Cardiac fibroblast (primary cell): ENCODE measurements at places on chromosomes 12 and 14.

DNA sequence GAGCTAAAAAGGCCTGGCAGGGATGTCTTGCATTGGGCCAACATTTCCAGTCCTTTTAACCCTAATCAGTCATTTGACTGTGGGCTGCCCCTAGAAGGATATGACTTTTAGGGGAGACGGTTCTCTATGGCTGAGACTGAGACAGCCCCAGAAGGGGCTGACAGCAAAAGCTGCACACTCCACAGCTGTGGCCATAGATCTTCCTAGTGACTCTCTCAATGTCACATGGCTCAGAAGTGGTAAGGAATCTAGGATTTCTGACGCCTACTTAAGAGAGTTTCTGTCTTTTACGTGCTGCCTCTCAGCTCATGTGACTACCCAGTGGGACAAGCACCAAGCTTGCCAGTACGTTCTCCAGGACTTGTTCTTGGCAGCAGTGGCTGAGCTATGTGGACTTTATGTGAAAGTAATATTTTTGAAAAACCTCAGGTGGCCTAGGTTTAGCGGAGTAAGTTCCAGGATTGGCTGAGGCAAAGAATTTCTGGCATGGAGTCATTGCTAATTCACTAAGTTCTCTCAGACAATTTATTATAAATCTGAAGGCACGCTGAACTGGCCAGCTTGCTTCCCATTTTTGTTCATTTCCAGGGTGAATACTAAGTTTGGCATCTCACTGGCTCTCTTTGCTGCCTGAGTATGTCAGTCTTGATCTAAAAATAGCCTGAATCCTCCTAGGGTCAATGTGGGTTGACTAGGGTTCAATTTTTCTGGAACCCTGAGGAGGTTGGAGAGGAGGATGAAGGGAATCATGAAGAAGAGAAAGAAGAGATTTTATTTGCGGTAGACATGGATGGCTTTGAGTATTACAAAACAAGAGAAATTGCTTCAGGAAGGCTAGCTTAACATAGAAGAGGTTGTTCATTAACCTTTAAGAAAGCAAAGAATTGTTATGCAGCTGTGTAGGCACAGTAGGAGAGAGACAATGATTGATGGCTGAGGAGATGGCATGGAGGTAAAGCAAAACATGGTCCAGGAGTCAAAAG, 271.8 kb downstream of the AEBP2 start:
- peak; percentile 31 for DNase-seq

- DNase-seq = no peak
Observed at GRCh38 chr12:117457189-117457588, 95.8 kb upstream of the NOS1 start.

DNA sequence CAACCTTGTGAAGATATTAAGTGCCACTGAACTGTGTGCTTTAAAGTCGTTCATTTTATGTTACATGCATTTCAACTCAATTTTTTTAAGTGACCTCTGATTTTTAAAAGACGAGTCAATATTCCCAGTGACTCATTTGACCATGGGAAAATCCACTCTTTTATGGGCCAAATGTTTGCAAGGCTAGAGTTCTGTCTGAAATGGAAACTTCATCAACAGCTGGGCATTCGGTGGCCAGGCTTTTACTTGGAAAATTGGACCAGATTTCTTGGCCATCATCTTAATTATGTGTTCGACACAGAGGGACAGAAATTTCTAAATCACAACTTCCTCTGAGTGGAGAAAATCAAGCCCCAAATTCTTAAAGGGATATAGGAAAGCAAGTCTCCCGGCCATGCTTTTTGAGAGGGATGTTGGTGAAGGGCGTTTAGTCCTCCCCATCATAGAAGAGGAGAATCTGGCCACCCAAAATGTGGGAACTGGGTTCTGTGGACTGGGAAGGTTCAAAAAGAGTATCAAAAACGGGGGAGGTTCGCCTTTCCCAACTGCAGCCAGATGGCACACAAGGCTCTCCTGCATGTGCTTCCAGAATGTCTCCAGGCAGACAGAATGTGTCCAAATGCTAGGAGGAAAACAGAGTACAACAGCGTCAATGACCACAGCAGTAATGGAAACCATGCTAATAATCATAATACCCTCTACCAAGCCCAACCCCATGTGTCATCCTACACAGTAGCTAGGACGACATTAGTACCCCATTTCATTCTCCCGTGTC, 40.9 kb upstream of the FZD10 start:
- no peak for DNase-seq

GRCh38 chr14:21735639-21736307, 62.2 kb upstream of the OR4E1 start:
- no peak for DNase-seq

GRCh38 chr14:75610834-75611233, 32.4 kb downstream of the FLVCR2 start:
- peak; percentile 71 for DNase-seq

DNA sequence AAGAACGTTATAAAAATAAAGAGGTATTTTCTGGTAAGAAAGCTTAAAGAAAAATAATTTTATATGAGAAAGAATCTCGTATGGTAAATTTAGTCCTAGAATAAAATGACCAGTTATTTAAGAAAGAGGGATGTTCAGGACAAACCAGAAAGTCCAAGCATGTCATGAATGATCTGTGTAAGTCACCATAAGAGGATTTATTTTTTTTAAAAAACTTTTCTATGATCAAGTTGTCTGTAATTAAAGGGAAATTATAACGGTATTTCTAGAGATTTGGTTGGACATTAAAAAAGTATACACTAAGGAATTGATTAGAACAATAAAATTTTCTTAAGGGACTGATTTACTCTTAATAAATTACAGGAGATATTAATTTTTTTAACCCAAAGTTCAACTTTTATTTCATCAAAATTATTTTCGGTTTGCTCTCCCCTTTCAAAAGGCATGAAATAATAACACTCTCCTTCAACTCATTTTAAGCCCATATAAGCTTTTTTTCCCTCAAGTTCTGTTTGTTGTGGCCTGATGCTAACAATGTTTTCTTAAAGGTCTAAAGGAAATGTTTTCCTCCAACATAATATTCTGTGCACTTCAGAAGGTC, 49.9 kb upstream of the CPSF6 start:
- no peak for DNase-seq

- DNase-seq = no peak
Observed at GRCh38 chr12:28059220-28059619, 86.7 kb upstream of the PTHLH start.

- no peak for DNase-seq
Observed at GRCh38 chr14:56150645-56151345, 32.6 kb downstream of the PELI2 start.

GRCh38 chr12:124374147-124374546, 79.3 kb downstream of the RFLNA start:
- no peak for DNase-seq

DNA sequence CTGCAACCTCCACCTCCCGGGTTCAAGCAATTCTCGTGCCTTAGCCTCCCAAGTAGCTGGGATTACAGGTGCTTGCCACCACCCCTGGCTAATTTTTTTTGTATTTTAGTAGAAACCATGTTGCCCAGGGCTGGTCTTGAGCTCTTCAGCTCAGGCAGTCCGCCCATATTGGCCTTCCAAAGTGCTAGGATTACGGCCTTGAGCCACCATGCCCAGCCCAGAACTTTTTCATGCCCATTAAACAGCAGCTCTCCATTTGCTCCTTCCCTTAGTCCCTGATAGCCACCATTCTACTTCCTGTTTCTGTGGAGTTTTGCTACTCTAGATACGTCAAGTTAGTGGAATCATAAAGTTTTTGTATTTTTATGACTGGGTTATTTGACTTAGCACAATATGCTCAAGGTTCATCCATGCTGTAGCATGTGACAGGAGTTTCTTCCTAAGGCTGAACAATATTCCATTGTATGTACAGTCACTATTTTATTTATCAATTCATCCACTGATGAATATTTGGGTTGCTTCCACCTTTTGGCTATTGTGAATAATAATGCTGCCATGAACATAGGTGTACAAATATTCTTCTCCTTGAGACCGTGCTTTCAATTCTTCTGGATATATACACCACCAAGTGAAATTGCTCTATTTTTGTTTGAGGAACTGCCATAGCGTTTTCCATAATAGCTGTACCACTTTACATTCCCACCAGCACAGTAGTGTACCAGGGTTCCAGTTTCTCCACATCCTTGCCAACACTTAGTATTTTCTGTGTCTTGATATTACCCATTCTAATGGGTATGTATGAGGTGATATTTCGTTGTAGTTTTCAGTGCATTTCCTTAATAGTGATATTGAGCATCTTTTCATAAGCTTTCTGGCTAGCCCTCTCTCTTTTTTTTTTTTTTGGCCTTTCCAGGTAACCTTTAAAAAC, 15.0 kb downstream of the ATF1 start:
- no peak for DNase-seq

GRCh38 chr14:103230658-103231334, 103.2 kb upstream of the EIF5 start:
- no peak for DNase-seq

DNA sequence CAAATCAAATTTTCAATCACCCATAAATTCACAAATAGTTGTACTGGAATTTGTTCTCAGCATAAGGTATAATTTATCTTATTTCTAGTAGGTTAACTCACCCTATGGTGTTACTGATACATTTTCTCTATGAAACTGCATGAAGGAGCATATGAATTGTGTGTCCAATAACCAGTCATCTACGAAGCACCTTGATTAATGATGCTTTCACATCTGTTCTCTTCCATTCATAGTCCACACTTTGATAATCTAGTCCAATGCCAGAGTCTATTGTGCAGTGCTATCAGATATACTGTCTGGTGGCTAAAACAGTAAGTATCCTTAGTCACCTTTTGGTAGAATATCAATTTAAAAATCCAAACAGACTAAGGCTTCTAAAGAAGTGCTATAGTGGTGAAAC, 876.0 kb downstream of the RPS29 start:
- DNase-seq = no peak

- no peak for DNase-seq
Observed at GRCh38 chr14:92692822-92693226, 55.6 kb downstream of the LGMN start.

- no peak for DNase-seq
Observed at GRCh38 chr14:22213120-22213519, 375.9 kb downstream of the DAD1 start.

DNA sequence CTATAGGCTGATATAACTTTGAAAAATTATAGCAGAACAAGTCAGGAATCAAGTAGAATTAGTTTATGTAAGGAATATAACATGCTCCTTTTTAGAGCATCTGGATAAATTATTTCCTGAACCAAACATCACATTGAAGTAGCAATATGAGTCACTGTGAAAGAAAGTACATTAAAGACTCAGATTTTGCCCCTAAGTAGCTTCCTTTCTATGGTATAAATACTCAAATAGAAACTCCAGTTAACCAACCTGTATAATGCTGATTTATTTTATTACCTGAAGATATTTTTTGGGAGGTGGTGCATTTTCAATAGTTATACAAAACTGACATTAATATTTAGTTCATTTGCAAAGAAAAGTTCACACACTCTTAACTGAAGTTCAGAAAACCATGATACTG, 312.1 kb downstream of the ITPR2 start:
- DNase-seq = no peak

GRCh38 chr12:74614426-74614825, 76.8 kb downstream of the ATXN7L3B start:
- DNase-seq = no peak

DNA sequence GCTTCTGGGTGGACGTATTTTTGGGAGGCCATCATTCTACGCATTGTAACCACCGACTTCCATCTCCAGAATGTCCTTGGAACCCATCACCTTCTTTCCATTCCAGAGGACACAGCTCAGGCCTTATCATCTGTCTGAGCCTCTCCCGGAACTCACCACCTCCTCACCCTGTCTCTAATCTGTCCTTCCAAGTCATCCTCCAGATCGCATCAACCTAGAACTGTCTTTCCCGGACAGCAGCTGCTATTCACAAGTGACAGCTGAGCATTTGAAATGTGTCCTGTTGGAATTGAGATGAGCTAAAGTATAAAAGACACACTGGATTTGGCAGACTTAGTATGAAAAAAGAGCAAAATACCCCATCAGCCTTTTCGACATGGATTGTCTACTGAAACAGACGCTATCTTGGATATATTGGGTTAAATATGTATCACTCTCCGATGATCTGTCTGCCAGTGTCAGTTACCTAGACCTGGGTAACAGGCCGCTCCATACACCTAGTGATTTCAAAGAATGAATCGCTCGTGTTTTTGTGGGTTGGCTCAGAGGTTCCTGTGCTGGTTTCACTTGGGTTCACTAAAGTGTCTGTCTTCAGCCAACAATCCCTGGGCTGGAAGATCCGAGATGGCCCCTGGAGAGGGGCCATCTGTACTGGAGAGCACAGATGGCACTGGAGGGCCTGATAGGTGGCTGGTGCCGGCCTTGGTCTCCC, 104.4 kb upstream of the RFLNA start:
- DNase-seq = no peak

- DNase-seq = peak; percentile 9
Observed at GRCh38 chr12:75909714-75910656, 121.6 kb downstream of the PHLDA1 start.

GRCh38 chr12:49023812-49024211, 5.2 kb upstream of the PRKAG1 start:
- DNase-seq = no peak

DNA sequence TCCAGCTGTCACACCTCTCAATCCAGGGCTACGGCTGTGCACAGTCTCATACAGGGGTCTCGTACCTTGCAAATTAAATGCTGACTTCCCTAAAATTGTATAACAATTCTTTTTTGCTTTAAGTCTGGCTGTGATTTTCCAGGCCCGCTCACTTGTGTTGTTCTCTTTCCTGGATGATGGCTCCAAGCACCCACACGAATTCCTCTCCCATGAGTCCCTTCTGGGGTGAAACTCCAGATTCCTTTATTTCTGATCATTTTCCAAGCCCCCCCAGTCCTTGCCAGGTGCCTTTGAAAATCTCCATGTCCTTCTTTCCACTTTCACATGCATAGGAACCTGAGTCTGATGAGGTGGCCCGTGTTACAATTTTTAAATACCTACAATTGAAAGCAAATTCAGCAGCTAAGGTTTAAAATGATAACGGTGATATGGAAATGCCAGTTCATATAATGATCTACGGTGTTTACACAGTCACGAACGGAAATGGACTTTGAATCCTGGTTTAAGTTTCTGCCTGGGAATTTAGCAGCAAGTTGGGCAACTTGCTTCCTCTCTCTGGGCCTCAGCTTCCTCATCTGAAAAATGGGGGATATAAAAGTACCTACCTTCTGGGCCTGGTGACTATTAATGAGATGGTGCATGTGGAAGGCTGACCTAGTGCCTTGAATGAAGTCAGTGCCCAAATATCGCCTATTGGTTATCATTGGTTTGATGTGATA, 85.5 kb downstream of the STAB2 start:
- DNase-seq = no peak

GRCh38 chr14:81562818-81563217, 29.2 kb upstream of the SEL1L start:
- no peak for DNase-seq
